ENCODE measurements at places on chromosomes 2 and 18.

GRCh38 chr2:60838481-60838880 lies 42.9 kb upstream of the REL start:
- no peak for DNase-seq

DNA sequence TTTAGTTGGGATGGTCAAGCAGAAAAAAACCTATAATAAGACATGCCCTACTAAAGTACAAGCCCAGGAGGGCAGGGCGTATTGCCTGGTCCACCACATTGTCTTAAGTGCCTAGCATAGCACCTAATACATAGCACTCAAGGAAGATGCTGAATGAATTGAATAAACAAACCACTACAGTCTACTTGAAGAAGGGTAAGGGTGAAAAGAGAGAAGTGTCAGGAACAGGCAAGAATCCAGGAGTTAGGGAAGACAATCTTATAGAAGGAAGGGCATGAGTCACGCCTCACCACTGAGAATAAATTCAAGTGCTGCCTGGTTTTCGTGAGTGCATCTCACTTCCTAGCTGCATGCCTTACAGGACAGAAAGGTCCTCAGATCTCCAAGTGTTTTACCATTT lies 13.9 kb downstream of the SLC19A3 start:
- no peak for DNase-seq

DNA sequence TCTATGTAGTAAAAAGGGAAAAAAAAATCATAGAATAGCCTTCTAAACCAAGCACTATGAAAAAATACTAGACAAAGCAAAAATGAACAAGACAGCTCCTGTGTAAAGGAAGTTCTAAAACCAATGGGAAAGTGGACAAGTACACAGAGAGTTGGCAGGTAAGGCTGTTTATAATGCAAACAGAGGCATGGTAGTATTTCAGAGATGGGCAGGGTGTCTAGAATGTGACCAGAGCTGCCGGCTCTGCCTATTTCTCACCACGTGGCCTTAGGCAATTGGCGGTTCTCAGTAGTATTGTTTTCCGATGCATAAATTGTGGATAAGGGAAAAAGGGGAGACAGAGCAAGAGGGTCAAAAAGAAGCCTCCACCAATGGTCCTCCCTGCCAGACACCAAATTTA lies 173.6 kb downstream of the ANKRD30B start:
- DNase-seq = no peak

GRCh38 chr2:207694811-207695281 lies 16.6 kb upstream of the CCNYL1 start:
- no peak for DNase-seq

DNA sequence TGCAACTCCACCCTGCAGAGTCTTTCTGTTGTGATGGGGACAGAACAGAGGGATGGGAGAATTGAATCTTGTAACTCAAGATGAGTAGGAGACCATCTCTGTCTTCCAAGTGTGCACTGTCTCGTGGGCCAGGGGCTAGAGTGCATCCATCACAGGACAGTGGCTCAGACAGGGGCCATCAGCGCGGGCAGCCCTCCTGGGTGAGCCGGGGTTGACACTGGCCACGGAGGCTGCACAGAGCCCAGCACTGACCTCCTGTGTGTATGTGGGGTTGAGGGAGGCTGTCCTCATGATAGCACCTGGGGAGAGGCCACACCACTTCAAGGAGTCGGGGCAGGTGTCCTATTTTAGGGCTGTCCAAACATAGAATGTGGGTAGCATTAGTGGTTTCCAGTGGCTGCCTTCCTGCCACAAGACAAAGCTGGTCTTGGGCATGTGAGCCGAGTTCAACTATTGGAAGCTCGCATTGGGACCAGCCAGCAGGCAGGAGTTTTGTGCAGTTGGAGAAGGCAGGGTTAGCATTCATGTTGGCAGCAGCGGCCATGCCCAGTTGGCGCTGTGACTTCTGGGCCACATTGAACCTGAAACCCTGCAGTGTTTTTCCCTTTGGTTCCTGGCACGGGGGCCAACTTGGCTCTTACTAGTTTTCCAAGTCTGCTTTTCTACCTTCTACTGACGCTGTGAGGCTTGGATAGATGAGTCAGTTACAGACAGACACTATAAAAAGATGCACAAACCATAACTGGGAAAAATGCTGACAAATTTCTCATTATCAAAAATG lies 45.3 kb downstream of the ACOXL start:
- no peak for DNase-seq

DNA sequence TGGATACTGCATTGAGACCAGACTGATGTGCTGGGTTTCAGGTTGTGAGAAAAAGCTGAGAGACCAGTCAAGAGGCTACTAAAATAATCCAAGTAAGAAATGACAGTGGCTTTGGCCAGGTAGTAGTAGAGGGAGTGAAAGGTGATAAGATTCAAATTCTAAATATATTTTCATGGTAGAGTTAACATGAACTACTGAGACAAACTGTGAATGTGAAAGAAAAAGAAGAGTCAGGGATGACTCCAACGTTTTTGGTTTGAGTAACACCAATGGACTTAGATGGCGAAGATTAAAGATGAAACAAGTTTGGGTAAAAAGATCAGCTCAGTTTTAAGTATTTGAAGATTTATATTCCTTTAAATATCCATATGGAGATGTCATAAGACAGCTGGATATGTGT lies 209.4 kb downstream of the ZEB2 start:
- DNase-seq = no peak

DNA sequence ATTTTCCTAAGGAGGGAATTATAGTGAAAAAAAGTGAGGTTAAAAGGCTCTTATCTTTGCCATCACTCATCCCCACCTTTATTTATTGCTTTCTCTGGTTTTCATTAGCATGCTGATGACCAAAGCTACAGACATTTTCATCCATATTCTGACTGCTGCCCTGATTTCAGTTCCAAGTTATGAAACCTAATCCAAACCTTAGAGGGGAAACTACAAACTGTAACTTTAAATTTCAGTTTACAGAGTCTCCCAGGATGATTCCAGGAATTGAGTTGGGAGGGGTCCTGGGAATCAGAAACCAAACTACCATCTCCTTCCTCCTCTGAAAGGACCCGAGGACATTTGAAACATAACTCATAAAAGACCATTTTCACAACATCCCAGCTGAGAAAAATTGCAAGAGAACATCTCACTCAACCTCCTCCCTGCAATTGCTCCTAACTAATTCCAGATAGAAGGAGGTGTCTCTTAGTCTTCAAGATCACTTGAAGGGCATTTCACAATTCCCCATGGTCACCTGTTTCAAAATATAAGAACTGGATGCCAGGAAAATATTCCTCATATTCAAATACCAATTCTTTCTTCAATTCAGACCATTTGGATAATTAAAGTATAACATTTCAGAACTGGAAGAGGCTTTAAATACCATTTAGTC lies 520.6 kb downstream of the TNS1 start:
- no peak for DNase-seq

GRCh38 chr18:10298346-10298745 lies 156.1 kb upstream of the APCDD1 start:
- no peak for DNase-seq

DNA sequence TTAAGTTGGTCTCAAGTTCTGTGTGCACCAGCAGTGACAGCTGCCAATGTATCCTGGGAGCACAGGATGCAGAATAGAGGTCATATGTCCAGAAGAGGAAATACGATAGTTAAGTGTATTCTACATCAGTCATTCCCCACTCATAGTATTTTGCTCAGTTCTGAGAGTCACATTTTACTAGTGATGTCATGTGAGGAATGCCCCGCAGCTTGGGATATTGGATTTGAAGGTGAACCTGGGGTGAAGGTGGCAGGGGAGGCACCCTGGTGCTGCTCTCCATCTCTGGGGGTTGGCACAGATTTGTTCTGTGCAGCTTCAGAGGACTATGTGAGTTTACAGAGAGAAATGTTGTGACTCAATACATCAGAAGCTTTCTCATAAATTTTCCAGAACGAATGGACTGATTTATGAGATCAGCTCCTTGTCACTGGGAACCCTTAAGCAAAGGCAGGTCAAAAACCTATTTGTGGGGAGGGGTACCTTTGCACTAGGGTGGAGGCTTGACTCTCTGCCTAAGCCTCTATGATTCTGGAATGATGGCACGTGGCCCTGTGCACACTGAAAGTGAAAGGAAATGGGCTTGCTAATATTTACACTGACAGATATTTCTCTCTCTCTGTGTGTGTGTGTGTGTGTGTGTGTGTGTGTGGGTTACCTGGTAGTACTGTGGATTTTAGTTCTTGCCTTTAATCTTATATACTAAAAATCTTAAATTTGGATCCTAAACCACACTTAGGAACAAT lies 95.9 kb downstream of the NEB start:
- no peak for DNase-seq

GRCh38 chr2:36769106-36769505 lies 72.6 kb downstream of the VIT start:
- DNase-seq = no peak

GRCh38 chr2:99789849-99790248 lies 300.0 kb upstream of the REV1 start:
- no peak for DNase-seq

GRCh38 chr2:190627448-190628412 lies 21.2 kb upstream of the NAB1 start:
- no peak for DNase-seq

DNA sequence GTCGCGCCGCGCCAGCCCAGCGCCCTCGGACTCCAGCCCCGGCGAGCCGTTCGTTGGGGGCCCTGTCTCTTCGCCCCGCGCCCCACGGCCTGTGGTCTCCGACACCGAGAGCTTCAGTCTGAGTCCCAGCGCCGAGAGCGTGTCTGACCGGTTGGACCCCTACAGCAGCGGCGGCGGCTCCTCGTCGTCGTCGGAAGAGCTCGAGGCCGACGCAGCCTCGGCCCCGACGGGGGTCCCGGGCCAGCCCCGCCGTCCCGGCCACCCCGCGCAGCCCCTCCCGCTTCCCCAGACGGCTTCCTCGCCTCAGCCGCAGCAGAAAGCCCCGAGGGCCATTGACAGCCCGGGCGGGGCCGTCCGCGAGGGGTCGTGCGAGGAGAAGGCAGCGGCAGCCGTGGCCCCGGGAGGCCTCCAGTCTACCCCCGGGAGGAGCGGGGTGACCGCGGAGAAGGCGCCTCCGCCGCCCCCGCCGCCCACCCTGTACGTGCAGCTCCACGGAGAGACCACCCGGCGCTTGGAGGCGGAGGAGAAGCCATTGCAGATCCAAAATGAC lies 1.4 kb downstream of the PHLPP1 start:
- no peak for DNase-seq

DNA sequence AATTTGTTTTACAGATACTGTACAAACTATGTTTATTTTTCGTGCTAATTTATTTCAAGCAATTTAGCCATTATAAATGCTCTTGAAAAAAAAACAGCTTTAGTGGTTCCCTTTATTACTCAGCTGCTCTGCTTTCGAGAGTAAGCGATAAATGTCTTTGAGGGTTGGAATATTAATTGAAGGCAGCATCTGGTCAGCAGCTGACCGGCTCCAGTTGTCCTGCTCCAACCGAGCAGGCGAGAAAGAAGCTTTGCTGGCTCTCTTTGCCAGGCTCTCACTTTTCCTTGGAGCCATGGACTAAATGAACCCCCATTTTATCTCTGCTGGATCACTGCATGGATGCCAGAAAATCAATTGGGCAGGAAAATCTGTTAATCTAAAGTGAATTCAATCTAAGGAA lies 147.4 kb downstream of the LNPK start:
- DNase-seq = no peak

GRCh38 chr2:61693744-61694143 lies 155.6 kb upstream of the XPO1 start:
- no peak for DNase-seq

GRCh38 chr18:79748321-79749180 lies 49.2 kb upstream of the KCNG2 start:
- DNase-seq = no peak

GRCh38 chr2:188506843-188507242 lies 215.2 kb downstream of the GULP1 start:
- DNase-seq = no peak

Measured in cortex of kidney (tissue), 1 donor.